ENCODE measurements at places on chromosomes 6 and 20. TPM values are rescaled to one million over a fixed set of nuclear protein-coding genes. Genes with fewer than 3 reads are reported as not detected.

Gene PDYN
- not detected for total RNA-seq

Gene UNC5CL
- total RNA-seq, result 38.1 TPM

Gene SLC35F1
- total RNA-seq, result 0.24 TPM

Gene CDH4
- total RNA-seq, result not detected

Gene CST5
- 1.3 TPM for total RNA-seq

DNA sequence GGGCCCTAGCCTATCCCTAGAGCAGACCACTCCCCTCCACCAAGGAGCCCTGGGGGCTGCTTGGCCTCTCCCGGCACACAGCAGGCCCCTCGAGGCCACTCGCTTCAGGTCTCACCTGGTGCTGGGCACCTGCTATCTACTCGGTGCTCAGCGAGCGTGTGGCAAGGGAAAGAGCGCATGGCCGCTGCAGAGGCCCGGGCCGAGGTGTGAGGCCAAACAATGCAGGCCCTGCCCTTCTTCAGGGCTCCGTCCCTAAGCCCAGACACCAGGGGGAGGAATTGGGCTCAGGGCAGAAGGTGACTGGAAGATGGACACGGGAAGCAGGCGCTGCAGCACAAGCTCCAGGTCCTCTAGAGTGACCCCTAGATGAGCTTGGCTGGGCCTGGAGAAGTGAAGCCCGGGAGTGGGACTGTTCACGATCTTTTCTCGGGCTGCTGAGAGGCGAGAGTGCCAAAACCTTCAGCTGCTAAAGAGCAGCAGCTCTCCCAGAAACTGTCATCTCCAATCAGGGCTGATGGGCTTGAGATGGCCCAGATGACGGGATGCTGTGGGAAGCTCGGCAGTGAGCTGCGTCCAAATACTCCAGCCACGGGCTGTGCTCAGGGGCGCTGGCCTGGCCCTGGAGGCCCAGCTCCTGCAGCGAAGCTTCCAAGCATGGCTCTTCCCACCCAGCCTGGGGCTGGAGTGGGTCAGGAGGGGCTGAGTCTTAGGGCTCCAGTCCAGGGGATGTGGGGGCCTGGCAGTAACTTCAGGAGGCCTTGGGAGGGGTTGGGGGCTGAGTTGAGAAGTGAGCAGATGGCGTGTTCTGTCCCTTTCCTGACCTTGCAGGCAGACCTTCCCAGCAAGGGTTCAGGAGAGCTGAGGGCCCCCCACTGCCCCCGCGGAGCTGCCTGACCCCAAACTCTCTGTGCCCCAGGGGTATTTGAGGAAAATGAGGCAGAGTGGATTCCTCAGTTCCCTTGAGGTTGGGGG lies 43.7 kb downstream of the APCDD1L start:
- H3K4me3 ChIP-seq, result no peak overlapping the region
- no peaks in the 10 kb centered on the region for H3K27me3 ChIP-seq
- peak; percentile 55 for DNase-seq
- no peaks in the 10 kb centered on the region for H3K4me1 ChIP-seq
- H3K27ac ChIP-seq, result no peak overlapping the region

GRCh38 chr6:3355358-3356055 lies 96.8 kb downstream of the PSMG4 start:
- peaks cover 26% of the 10 kb centered on the region for H3K4me1 ChIP-seq
- peak overlapping the region; percentile 89 for H3K27ac ChIP-seq
- no peaks in the 10 kb centered on the region for H3K27me3 ChIP-seq

DNA sequence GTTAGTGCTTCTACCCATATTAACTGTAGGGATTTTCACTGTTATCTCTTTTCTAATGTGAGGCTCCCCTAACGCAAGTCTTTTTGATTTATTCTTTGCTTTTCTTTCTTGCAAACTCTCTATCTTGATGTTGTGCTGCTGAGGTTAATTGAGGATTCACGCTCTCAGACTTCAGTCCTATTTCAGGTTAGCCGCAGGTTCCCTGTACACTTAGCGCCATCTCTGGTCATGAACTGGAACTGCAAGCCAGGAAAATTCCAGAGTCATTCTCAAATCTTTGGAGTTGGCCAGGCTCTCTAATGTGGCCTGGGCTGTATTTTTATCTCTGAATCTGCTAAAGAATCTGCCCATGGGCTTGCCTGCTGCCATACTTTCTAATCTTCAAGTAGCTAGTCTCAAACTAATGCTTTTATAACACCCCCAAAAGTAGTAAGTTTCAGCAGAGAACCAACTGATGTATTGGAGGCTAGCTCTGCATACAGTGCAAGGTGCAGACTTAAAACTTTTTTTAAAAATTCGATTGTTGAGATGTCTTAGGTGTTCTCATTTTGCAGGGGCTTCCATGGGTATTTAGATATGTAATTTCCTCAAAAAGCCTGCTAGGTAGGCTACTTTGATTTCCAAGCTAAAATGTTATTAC lies 91.1 kb upstream of the OPRM1 start:
- H3K4me3 ChIP-seq, result no peak overlapping the region
- no peak overlapping the region for H3K27ac ChIP-seq
- peak; percentile 60 for DNase-seq
- no peaks in the 10 kb centered on the region for H3K27me3 ChIP-seq
- H3K4me1 ChIP-seq, result no peaks in the 10 kb centered on the region

- H3K4me1 ChIP-seq, result no peaks in the 10 kb centered on the region
- no peak for DNase-seq
- no peak overlapping the region for H3K4me3 ChIP-seq
- H3K36me3 ChIP-seq, result no peaks in the 10 kb centered on the region
- no peak overlapping the region for H3K27ac ChIP-seq
- H3K27me3 ChIP-seq, result no peaks in the 10 kb centered on the region
Observed at GRCh38 chr20:30513050-30513628, 744.3 kb upstream of the DEFB115 start.

Gene DLK2
- 0.33 TPM for total RNA-seq

Gene EDN3
- total RNA-seq, result 1.4 TPM

GRCh38 chr6:81806793-81807565 lies 54.5 kb upstream of the TENT5A start:
- H3K27ac ChIP-seq, result peak overlapping the region; percentile 77
- no peaks in the 10 kb centered on the region for H3K4me1 ChIP-seq
- peak; percentile 53 for DNase-seq

GRCh38 chr6:127297502-127298070 lies 30.9 kb downstream of the RNF146 start:
- no peaks in the 10 kb centered on the region for H3K27me3 ChIP-seq
- H3K27ac ChIP-seq, result peak overlapping the region; percentile 29
- peaks cover 11% of the 10 kb centered on the region for H3K4me1 ChIP-seq
- no peaks in the 10 kb centered on the region for H3K36me3 ChIP-seq
- H3K4me3 ChIP-seq, result no peak overlapping the region

DNA sequence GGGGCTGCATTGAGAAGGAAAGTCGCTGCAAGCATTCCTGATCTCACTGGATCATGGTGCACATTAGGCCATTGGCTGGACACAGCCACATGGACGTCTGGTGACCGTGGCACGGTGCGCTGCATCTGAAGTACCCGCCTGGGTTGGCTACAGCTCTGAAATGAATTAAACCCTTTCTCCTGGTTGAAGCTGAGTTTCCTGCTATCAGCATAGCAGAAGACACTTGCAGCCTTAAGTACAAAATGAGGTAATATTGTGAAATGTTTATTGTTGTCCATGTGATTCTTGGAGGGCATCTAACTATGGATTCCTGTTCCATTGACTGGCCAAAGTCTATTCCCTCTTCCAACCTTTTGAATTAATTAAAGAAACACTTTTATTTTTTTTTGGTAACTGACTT lies 89.8 kb upstream of the ADTRP start:
- H3K4me3 ChIP-seq, result no peak overlapping the region
- no peaks in the 10 kb centered on the region for H3K27me3 ChIP-seq
- no peaks in the 10 kb centered on the region for H3K36me3 ChIP-seq
- no peak for DNase-seq
- H3K27ac ChIP-seq, result no peak overlapping the region

Gene FAM162B
- 8.0 TPM for total RNA-seq

DNA sequence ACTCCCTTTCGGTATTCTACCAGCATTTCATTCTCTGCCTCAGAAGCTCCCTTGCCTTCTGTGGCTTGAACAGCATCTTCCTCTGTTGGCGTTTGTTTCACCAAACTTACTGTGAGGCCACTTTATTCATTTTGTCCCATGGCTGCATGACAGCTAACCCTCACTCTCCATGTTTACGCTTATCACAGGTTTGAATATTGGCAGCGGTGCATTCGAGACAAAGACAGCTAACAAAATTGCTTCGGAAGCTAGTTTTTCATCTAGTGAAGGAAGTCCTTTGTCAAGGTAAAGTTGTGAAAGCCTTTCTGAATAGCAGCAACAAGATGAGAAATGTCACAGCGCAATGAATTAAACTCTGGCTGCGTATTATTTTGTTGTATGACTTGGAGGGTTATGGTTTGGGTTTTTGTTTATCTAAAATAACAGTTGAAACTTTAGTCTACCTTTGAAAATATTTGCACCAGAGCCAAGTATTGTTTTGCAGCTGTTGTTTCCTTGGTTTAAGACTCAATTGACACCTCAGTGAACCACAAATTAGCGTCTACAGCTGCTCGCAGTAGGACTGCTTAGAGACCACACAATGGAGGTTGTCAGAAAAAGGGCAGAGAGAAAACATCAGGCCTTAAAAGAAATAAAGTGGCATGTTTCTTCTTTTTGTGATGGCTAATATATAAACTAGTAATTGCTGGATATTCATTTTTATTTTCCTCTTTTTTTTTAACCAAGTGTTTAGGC lies 70.4 kb upstream of the XRN2 start:
- no peaks in the 10 kb centered on the region for H3K27me3 ChIP-seq
- H3K4me3 ChIP-seq, result no peak overlapping the region
- H3K4me1 ChIP-seq, result no peaks in the 10 kb centered on the region
- H3K36me3 ChIP-seq, result no peaks in the 10 kb centered on the region
- DNase-seq, result no peak

- H3K27ac ChIP-seq, result peak within 1 kb of the TSS; percentile 91
- no peaks in the 10 kb centered on the region for H3K36me3 ChIP-seq
- DNase-seq, result peak; percentile 100
- H3K27me3 ChIP-seq, result no peaks in the 10 kb centered on the region
Observed at GRCh38 chr20:62237801-62238568, at the start of gene OSBPL2. Gene OSBPL2 (plus strand): TSS chr20:62238521. CDS start chr20:62256185, 17,664 bp downstream.

DNA sequence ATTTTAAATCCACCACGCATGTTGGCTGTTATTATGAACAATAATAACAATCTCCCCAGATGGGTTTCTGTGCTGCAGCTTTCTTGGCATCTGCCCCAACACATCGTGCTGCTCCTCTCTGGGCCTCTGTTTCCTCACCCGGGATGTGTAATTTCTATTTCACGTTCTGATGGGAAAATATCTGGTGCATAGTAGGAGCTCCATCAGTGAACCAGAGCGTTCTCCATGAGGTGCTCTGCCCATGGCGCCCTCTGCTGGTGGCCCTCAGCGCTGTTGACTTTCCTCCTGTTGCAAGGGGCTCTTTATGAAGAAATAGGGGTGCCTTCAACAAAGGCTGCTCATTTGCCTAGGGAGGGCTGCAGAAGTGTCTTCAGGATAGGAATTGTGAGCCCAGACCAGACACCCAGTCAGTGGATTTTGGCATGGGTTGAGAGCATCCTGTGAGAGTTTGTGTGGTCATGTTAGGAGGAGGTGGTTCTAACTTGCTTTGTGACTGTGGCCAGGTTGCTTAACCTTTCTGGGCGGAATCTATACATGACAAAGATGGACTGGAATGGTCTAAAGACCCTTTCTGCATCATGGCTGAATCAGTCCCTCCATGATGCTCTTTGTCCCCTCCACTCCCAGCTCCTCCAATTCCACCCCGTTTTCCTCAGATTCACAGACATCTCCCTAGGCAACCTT lies 8.1 kb downstream of the SCRT2 start:
- DNase-seq, result peak; percentile 46
- no peak overlapping the region for H3K4me3 ChIP-seq
- H3K36me3 ChIP-seq, result no peaks in the 10 kb centered on the region
- peaks cover 26% of the 10 kb centered on the region for H3K27me3 ChIP-seq
- no peak overlapping the region for H3K27ac ChIP-seq
- H3K4me1 ChIP-seq, result no peaks in the 10 kb centered on the region

Gene TFAP2A
- 6.2 TPM for total RNA-seq

- no peaks in the 10 kb centered on the region for H3K36me3 ChIP-seq
- H3K27me3 ChIP-seq, result no peaks in the 10 kb centered on the region
- no peak overlapping the region for H3K27ac ChIP-seq
- DNase-seq, result no peak
- no peaks in the 10 kb centered on the region for H3K4me1 ChIP-seq
- no peak overlapping the region for H3K4me3 ChIP-seq
Observed at GRCh38 chr6:75800133-75800532, 51.1 kb downstream of the MYO6 start.

DNA sequence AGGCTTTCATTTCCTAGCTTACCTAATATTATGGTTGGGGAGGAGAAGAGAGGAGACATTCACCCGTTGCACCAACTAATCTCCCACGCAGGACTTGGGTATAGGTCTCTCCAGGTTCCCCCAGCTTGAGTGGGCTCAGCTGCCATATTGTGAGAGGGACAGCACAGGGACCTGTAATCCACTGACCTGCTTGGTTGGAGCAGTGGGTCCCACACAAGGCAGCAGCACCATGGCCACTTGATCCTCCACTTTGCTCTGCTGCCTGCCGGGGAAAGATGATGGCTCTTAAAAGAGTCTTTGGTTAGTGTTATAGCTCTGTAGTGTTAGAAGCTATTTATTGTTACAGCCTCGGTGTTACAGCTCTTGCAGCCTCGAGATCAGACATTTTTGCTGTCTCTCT lies 22.5 kb upstream of the ECHDC1 start:
- no peaks in the 10 kb centered on the region for H3K4me1 ChIP-seq
- DNase-seq, result no peak
- H3K36me3 ChIP-seq, result no peaks in the 10 kb centered on the region
- no peaks in the 10 kb centered on the region for H3K27me3 ChIP-seq
- H3K27ac ChIP-seq, result no peak overlapping the region

Gene WFDC5
- total RNA-seq, result not detected

DNA sequence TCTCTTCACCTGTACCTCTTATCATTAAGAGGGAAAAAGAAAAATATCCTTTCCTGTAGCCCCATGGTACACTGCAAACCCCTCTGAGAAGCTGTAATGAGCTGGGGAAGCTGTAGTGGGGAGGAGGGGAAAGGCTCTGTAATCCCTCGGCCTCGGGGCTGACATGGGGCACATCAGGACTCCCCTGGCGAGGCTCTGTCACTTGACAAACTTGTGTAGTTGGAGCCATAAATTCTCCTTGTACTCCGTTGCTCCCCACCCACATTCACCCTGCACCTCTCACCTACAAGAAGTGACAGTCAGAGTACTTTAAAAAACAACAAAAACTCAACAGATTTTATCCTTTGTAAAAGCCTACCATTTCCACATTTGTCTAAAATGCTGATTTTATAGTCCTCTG lies 475.7 kb upstream of the AGPAT4 start:
- no peaks in the 10 kb centered on the region for H3K36me3 ChIP-seq
- no peak overlapping the region for H3K27ac ChIP-seq
- H3K4me3 ChIP-seq, result no peak overlapping the region
- no peaks in the 10 kb centered on the region for H3K4me1 ChIP-seq

GRCh38 chr6:80022803-80023202 lies 18.4 kb downstream of the TTK start:
- no peak for DNase-seq
- H3K27ac ChIP-seq, result no peak overlapping the region
- H3K27me3 ChIP-seq, result no peaks in the 10 kb centered on the region
- no peak overlapping the region for H3K4me3 ChIP-seq
- H3K4me1 ChIP-seq, result no peaks in the 10 kb centered on the region

Gene TMEM14B
- total RNA-seq, result 63.9 TPM

- DNase-seq, result no peak
- H3K36me3 ChIP-seq, result no peaks in the 10 kb centered on the region
- no peaks in the 10 kb centered on the region for H3K4me1 ChIP-seq
- no peak overlapping the region for H3K4me3 ChIP-seq
Observed at GRCh38 chr20:2690718-2691117, 1.9 kb upstream of the EBF4 start.

GRCh38 chr6:64996301-64996700 lies 710.7 kb downstream of the EYS start:
- no peaks in the 10 kb centered on the region for H3K27me3 ChIP-seq
- H3K4me1 ChIP-seq, result no peaks in the 10 kb centered on the region
- H3K27ac ChIP-seq, result no peak overlapping the region
- no peak overlapping the region for H3K4me3 ChIP-seq
- DNase-seq, result no peak
